ENCODE measurements at places on chromosomes 11 and 22.

DNA sequence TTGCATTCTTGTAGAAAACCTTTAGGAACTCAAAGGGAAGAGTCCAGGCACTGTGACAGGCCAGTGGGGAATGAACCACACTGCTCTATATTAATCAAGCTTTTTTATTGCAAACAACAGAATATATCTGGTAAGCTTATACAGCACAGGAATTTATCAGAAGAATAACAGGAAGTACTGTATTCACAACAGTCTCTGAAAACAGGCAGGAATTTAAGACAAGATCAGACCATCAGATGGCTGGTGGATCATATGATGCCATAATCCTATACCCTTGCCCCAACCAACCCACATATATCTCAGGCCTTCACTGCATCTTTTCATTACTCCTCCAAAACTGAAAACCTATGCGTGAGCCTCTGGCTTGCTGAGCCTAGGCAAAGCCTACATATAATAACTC lies 1.0 kb upstream of the HTATIP2 start:
- DNase-seq, result no peak

- DNase-seq, result no peak
These were observed 42.9 kb downstream of the CTNND1 start for GRCh38 chr11:57804466-57804865.

DNA sequence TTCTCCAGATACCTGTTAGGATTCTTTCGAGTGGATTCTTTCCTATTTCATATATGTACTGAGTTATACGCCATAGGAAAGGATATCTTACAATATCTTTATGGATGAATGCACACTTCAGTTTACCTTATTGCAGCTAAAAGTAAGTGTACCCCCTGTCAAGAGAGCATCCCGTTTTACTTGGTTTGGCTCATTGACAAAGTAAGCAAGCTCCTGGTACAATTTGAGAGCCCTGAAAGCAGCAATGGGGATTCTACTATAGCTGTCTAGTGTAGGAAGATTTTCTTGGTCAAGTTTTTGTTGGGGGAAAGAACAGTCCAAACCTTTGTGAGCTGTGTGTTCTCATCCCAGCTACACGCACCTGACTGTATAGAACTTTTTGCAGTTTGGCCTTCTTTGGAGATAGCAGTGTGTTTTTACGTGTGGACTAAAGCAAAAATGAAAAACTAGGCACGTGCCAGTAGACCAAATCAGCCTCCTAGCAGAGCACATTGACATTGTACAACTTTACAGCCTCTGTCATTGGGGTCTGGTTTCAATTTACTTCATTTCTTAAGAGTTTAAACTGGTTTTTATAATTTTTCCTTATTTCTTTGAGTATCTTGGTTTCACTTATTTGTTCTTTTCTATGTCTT lies 44.0 kb downstream of the PPP6R3 start:
- DNase-seq, result no peak

GRCh38 chr11:68796801-68797200 lies 44.9 kb downstream of the CPT1A start:
- DNase-seq, result no peak

DNA sequence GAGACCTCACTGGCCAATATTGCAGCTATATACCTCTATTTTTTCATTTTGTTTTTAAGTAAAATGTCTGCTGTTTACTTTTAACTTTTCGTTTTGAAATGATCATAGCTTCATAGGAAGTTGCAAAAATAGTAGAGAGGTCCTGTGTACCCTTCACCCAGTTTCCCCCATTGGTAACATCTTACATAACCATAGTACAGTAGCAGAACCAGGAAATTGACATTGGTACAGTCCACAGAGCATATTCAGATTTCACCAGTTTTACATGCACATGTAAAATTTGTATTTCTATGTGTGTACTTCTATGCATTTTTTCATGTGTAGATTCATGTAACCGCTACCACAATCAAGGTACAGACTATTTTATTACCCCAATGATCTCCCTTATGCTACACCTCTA lies 3.8 kb downstream of the AMOTL1 start:
- no peak for DNase-seq

All from stimulated activated CD8-positive, alpha-beta memory T cell treated with anti-CD3 and anti-CD28 coated beads, Interleukin-4, amount 100 ng/mL, for 4 hours (primary cell).